NCI-H2029 treated with DMSO at 0.1 percent for 48 hours (cell line): ENCODE measurements at places on chromosomes 1 and 21.

DNA sequence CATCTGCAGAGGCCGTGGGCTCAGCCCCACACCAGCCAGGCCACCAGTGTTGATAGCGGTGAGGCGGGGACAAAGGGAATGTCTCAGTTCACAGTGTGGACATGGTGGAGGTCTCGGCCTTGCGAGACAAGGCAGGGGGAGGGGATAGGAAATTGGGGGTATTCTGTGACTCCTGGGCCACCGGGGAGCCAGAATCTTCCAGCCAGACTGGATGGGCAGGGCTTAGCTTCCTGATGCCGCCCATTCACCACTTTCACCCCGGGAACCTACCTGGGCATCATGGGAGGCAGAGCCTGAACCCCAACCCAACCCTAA lies 5.1 kb downstream of the LRRC3 start:
- no peak for DNase-seq

DNA sequence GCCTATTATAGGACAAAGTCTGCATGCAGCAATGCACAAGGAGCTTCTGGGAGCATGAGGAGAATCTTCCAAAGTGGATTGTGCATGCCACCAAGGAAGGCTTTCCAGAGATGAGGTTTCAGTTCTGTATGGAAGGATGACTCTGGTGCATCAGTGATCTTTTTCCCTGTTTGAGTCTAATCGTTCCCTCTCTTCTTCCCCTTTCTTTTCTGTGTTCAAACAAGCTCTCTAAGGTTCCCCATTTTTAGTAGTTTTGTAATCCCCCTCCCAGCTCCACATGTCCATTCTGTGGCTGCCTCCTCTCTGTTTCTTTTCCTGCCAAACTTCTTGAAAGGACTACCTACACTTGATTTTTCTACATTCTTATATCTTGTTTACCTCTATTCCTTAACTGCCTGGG lies 43.3 kb upstream of the USP25 start:
- no peak for DNase-seq

DNA sequence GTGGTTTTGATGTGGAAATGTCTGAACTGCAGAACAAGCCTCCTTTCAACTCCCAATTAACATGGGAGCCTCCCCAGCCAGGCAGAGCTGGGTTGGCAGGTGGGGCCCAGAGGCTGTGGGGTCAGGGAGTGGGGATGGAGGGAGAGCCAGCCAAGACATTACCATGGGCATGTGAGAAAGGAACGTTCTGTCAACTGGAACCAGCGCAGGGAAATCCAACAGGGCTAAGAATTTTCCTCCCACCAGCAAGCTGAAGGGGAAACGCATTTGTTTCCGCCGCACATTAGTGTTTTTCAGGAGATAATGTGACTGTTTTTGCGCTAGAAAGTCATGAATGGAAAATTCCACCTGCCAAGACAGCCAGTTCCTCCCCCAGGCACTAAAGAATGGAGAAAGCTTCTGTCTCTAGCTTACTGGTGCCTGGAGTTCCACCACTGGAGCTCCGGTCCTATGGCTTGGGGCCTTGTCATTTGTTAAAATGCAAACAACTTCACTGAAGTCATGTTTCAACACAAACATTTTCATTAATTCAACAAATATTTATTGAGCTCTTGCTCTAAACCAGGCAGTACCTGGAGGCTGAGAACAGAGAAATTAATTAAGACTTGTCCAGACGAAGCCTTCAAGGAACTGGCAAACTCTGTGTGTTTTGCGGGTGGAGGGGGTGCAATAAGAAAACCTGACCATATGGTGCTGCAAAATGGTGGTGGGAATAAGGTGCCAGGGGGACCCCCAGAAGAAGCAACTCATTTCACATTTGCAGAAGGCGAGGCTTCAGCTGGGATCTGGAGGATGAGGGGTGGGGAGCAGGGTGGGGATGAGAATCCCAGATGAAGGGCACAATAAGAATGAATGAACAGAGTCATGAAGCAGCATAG lies 305.1 kb downstream of the MATN1 start:
- no peak for DNase-seq

GRCh38 chr1:242690849-242691609 lies 166.5 kb upstream of the PLD5 start:
- DNase-seq: no peak

DNA sequence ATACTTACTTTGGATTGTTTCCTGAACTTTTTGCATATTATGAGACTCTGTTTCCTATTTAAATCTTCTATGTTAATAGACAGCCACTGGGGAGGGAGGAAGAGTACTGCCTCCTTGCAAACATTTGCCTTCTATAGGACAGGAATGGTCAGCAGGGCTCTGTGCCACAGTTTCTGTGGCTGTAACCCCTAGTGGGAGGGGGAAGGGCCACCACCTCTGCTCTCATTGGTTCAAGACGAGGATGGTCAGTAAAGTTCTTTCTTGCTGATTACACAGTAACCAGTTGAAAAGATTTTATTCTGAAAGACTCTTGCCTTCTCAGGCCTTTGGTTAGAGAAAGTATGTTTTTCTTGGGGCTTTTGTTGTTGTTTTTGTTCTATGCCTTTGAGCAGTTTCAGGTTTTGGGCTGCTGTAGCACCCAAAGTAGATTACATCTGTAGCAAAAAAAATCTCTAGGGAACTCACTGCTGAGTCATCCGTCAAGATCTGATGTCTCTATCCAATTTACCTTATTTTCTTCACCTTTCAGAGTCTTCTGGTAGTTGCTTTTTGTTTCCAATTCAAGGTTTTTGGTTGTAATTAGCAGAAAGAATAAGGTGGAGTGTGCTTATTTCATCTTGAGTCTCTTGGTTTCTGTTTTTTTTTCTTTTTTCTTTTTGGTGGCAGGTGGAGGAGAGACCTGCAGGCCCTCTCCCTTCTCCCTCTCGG lies 23.1 kb downstream of the SLC35A3 start:
- no peak for DNase-seq

DNA sequence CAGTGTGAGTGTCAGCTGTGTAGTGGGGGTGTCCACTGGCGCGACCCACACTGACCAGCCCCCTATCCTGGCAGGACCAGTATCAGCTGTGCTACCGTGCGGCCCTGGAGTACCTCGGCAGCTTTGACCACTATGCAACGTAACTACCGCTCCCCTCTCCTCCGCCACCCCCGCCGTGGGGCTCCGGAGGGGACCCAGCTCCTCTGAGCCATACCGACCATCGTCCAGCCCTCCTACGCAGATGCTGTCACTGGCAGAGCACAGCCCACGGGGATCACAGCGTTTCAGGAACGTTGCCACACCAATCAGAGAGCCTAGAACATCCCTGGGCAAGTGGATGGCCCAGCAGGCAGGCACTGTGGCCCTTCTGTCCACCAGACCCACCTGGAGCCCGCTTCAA lies 28.1 kb upstream of the KDM4A start:
- no peak for DNase-seq

DNA sequence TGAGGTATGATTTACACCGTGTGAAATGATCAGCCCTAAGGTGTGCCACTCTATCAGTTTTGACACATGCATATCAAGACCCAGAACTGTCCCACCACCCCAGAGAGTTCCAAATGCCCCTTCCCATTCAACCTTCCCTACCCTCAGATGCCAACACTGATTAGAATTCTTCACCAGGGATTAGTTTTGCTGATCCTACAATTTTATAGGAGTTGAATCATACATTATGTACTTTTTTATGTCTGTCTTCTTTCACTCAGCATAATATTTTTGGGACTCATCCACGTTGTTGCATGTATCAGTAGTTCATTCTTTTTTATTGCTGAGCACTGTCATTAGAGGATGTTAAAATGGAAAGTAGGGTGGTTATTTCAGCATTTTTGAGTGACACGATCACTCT lies 178.3 kb downstream of the ZSCAN20 start:
- no peak for DNase-seq

DNA sequence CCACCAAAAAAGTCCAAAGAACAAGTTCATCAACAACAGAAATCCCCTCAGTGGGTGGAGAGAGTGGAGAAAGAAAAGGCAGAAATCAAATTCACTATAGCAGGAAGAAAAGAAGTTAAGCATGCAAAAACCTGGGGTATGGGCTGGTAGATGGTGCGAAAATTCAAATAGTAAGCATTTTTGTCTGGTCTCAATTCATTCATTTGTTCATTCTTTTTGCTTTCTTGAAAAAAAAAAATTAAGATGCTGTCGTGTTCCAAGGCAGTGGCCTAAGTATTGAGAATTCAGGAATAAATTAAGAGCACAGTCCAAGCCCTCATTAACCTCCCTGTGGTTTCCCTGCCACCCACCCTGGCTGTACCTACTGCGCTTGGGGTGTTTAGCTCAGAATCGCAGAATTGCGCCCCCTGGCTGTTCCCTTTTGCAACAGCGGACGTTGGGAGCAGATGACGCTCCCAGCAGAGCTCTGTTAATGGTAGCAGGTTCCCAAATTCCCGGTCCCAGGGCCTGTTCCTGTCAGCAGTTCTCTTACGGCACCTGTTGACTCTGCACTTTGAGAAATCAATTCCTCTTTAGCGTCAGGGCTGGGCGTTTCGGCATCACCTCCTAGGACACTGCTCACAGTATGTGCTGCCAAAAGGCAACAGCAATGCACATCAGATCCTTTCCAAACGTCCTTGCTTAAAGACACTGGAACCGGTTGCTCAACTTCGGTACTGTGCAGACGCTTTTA lies 34.0 kb upstream of the SSX2IP start:
- DNase-seq: no peak

GRCh38 chr1:218363141-218363540 lies 18.0 kb downstream of the TGFB2 start:
- DNase-seq: no peak

DNA sequence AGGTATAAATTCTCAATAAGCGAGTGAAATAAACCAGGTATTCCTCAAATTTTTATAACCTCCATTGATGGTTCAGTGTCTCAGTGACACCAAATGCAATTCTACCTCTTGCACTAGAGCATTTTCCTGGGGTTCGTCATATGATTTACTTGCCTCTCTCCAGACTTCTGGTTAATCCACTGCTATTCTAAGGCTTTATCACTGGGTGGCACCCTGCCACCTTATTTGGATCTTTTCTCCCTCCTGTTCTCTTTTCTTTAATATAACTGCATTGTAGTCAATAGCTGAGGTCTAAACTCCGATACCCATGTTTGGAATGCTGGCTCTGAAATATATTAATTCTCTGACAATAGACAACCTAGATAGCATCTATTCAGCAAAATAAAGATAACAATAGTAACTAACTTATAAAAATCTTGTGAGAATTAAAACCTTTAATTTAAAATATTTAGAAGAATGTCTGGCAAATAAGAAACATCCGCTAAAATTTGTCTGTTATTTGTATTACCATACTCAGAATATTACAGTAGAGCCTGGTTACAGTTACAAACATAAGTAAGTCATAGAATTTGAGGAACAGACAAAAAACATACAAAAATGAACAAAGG lies 436.4 kb downstream of the PLA2G4A start:
- no peak for DNase-seq

GRCh38 chr1:207335695-207336363 lies 14.4 kb downstream of the CD55 start:
- no peak for DNase-seq

- DNase-seq: no peak
Observed at GRCh38 chr1:166166329-166166697, 488 bp downstream of the FAM78B start.

DNA sequence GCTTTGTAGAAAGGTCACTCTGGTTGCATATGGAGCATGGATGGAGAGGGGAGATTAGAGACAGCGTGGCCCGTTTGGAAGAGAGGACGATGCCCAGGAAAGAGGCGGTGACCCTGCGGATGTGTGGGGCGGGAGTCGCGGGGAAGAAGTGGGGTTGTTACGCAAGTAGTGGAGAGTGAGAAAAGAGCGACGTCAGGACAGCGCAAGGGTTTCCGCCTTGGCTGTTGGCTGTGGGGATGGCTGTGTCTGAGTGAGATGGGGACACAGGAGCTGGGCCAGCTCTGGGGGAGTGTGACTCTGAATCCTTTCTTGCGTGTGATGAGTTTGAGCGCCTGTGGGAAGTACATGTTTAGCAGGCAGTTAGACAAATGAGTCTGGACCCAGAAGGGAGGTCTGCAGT lies 3.8 kb downstream of the B4GALT2 start:
- DNase-seq: no peak

- DNase-seq: no peak
Observed at GRCh38 chr1:70915258-70916033, 132.2 kb downstream of the PTGER3 start.

DNA sequence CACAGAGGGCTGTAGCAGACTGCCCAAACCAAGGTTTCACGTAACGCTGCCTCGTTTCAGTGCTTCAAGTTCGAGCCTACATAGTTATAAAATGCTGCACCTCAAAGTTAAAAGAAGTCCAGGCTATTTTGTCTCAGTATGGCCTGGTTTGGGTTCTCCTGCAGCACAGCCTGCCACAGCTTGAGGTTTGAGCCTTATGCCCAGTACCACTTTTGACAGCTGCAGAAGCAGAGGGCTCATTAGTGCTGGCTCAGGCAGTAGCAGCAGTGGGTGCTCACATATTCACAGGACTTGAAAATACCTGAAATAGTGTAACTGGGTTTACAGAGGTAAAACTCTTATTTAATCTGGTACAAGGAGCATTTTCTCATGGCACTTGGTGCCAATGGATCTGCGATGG lies 15.3 kb downstream of the SPATA46 start:
- DNase-seq: no peak

DNA sequence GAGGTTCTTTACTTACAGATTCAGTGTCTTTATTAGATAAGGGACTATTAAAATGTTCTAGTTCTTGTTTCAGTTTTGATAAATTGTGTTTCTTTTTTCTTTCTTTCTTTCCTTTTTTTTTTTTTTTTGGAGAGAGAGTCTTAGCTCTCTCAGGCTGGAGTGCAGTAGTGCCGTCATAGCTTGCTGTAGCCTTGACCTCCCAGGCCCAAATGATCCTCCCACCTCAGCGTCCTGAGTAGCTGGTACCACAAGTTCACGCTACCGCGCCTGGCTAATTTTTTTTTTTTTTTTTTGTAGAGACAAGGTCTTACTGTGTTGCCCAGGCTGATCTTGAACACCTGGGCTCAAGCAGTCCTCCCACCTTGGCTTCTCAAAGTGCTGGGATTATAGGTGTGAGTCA lies 76.6 kb downstream of the TMEM200B start:
- DNase-seq: no peak

DNA sequence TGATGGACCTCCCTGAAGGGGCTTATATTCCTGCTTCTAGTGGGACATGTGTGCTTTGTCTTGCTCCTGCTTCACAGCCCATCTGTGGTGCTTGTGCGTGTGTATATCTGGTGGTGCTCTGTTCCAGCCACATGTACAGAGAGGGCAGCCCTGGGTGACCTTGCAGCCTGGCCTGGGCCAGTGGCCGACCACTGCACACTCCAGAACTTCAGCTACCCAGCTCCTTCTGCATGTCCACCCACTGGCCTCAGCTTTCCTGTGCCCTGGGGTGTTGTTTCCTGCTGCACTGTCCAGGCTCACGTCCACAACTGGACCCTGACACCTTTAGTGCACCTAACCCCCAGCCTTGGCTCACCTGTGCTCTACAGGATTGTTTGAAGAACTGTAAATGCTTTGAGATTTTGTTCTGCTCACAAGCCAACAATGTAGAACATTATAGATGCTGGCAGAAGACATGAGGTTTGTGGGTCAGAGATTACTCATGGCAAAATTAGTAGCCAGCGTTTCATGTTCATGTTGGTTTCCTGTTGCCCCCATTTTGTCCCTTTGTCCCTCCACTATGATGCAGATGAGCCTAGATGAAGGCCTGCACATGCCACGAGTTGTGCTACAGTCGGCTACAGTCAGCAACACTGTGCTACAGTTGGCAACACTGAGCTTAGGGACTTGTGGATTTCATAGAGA lies 5.3 kb upstream of the S100B start:
- no peak for DNase-seq
